ENCODE measurements at places on chromosomes 7 and 10.

GRCh38 chr10:125102246-125102645 is 58.1 kb downstream of the CTBP2 start:
- no peak for DNase-seq

DNA sequence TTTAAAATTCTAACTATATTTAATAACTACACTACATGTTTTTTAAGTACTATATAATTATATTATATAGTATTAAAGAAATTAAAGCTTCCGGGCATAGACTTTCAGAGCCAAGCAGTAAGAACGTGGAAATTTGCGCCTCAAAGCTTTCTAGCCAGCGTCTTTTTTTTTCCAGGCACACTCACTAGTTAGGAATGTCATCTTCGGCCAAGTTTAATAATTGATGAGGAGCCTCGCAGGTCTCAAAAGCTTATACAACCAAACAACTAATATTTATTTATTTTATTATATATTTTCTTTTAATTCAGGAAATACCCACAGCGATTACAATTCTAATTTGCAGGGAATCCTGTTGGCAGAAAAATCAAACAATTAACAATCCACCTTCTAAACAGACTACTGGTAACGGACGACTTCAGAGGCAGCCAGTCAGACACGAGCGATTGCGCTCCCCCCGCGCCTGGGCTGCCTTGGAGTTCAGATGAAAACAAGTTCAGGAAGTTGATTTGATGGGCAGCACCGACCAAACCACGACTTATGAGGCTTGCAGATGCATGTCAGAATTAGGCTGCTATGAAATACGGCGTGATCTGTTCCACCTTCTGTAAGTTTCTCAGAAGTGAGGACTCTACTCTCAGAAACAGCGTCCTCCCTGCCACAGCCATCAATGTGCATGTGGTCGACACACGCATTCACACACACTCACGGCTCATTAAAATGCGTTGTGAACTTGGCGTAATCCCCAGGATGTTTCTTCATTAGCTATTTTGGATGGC is 431.8 kb upstream of the MGMT start:
- no peak for DNase-seq

GRCh38 chr10:43090188-43090587 is 13.3 kb downstream of the RET start:
- DNase-seq = no peak

DNA sequence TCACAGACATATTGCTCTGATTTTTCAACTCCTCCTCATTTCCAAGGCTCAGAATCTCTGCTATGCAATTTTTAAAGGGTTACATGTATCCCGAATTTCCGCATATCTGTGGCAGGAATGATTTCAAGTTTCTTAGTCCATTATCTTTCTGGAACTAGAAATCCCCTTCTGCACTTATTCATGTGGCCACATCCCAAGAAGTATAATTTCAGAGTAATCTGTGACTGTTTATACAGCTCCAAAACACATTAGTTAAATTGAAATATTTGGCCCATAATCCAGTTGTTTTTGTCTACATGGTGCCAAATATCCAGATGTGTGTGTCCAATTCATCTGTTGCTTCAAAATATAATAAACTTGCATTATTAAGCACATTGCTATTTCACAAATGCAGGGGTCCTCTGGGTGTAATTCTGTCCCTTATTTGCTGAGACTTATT is 271.2 kb downstream of the ARHGAP12 start:
- no peak for DNase-seq

GRCh38 chr7:131254211-131254610 is 73.5 kb upstream of the MKLN1 start:
- no peak for DNase-seq

- peak; percentile 38 for DNase-seq
These were observed 180.5 kb downstream of the ZNF365 start for GRCh38 chr10:62554632-62555199.

- DNase-seq = no peak
These were observed 21.6 kb upstream of the TRIL start for GRCh38 chr7:28979776-28980175.

GRCh38 chr7:16850614-16851466 is 30.9 kb downstream of the AGR3 start:
- DNase-seq = no peak

GRCh38 chr10:76035206-76036110 is 604.0 kb downstream of the LRMDA start:
- no peak for DNase-seq

GRCh38 chr10:87734987-87735827 is 75.5 kb downstream of the PAPSS2 start:
- peak; percentile 41 for DNase-seq

DNA sequence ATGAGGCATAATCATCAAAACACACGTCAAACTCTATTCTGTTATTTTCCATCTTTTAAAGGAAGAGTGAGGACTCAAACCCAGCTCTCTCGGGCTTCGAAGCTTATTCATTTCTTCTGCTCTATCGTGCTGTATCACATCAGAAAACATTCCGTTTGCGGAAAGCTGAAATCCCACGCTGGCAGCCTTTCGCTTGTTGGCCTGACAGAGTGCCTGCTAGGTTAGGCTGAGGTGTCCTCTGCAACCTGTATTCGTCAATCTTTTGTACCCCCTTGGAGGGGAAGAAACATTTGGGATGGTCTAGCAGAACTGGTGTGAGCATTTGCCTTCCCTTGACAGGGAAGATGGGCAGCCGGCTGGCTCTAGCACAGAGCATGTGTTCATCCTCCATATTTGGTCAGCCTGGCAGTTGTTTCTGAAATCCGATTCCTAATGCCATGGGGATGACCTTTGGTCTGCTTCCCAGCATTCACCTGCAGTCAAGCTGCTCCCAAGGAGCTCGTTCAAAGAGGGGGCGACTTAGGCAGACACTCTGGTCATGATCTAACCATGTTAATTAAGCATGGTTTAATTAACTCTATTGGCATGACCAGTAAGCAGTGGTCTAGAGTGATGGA is 55.2 kb downstream of the TACC2 start:
- DNase-seq = no peak

DNA sequence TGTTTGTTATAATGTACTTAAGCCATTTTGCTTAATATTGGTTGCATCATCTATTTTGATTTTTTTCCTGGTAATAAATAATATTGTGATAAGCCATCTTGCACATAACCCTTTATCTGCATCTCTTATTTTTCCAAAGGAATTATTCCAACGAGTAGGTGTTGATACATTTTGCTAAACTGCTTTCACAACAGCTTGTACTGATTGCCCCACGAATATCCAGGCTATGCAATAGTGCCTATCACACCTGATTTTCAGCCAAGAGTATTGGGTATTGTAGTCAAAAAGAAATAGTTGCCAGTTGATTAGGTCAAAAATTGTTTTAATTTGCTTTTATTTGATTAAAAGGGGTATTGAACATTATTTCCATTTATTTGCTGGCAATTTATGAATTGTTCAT is 20.7 kb downstream of the CREB5 start:
- DNase-seq = no peak

DNA sequence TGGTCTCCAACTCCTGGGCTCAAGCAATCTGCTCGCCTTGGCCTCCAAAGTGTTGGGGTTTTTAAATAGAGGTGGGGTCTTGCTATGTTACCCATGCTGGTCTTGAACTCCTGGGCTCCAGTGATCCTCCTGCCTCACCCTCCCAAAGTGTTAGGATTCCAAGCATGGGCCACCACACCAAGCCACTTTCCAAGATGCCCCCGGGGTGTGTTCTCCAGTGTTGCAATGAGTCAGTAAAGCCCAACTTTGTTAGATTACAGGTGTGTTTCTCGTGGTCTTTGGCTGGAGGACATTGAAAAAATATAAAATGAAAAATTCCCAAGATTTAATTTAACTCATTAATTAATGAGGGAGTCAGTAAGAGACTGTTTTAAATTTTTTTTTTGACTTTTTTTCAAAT is 29.2 kb downstream of the TACR2 start:
- DNase-seq = no peak

DNA sequence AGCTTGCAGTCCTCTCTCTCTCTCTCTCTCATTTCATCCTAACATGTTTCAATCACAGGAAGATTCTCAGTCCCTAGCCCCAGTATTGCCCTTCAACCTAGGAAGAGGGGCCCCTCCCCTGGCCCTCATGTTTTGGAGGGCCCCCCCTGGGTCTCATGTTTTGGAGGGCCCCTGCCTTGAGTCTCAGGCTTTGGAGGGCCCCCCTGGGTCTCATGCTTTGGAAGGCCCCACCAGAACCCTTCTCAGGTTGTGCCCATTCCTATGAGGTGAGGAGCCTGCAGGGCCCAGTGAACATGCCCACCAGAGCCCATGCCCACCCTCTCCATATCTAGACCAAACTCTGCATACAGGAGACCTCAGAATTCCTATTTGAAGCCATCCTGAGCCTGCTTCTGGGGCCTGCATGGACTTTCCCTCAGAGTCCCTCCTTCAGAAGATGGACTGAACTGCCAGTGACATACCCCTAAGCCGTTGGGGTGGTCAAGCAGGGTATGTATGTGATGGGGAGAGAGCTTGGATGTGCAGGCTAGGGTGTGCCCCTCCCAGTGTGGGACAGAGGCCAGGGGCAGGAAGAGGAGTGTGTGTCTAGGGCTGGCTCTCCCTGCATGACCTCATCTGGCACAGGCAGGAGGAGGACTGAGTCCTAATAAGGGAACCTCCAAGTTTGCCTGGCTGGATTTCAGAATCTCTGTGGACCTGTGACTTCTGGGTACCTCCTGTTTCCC is 8.1 kb upstream of the VDAC2 start:
- no peak for DNase-seq

DNA sequence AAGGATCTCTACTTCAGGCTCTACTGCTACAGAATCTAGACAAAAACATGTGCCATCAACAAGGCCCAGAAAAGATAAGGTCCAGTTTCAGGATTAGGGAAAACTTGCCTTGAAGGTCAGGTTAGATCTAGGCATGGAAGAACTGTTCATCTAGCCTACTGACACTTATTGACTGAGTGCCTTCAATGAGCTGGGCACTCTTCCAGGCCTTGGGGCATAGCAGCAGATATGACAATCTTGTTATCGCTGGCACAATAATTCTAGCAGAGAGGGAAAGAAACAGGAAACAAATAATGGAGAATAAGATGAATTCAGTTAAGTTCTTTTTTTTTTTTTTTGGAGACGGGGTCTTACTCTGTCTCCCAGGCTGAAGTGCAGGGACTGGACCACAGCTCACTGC is 71.6 kb downstream of the ADCYAP1R1 start:
- DNase-seq = no peak

GRCh38 chr7:44221231-44221791 is 20.5 kb downstream of the YKT6 start:
- no peak for DNase-seq

- DNase-seq = no peak
These were observed 436.7 kb downstream of the TNS3 start for GRCh38 chr7:47145186-47145725.

DNA sequence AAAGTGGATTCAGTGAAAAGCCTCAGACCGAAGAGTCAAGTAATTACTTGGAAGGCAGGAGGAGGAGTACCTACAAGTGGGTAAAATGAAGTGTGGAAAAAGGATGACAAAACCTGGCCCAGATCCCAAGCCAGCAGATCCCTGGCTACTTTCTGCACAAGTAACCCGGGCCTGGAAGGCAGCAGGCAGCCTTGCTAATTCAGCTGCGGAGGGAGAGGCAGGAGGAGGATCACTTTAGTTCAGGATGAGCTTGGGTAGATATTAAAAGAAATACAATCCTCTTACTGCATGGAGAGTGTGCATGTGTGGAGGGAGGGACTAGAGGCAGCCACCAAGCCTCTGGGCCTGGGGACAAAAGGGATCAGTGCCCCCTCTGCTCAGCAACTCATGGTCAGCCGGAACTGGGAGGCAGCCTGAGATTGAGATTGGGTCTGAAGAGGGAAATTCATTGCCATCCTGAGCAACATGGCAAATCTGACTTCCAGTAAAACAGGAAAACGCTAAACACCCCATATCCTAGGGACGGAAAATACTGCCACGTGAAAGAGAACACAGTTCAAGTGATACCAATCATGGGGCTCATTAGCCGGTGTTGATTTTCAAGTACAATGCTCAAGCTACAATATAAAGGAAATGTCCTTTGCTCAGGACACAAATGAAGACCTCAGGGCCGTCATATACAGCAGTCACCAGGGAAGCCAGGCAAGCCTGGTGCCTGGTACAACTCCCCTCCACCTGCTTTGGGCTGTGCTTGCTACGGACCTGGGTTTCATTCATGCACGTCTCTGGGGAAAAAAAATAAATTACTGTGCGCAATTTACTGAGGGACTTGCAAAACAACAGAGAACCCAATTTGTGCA is 1.3 kb downstream of the AMPH start:
- no peak for DNase-seq

GRCh38 chr10:2165771-2166460 is 428.6 kb upstream of the ADARB2 start:
- no peak for DNase-seq

GRCh38 chr7:47478926-47479711 is 102.8 kb downstream of the TNS3 start:
- no peak for DNase-seq

- DNase-seq = no peak
These were observed 93.1 kb upstream of the IFRD1 start for GRCh38 chr7:112357136-112357535.

DNA sequence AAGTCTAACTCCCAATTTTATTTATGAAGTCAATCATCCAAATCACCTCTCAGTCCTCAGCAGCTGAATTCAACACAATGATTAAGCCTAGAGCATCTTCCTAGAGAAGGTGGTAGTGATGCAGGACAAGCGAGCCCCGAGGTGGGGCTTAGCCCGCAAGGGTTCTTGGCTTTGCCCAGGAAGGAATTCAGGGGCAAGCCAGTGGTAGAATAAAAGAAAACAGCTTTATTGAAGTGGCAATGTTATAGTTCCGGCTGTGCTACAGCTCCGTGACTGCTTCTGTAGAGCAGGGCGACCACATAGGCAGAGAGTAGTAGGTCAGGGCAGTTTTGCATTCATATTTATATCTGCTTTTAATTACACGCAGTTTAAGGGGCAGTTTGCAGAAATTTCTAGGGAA is 18.1 kb downstream of the IL2RA start:
- no peak for DNase-seq

DNA sequence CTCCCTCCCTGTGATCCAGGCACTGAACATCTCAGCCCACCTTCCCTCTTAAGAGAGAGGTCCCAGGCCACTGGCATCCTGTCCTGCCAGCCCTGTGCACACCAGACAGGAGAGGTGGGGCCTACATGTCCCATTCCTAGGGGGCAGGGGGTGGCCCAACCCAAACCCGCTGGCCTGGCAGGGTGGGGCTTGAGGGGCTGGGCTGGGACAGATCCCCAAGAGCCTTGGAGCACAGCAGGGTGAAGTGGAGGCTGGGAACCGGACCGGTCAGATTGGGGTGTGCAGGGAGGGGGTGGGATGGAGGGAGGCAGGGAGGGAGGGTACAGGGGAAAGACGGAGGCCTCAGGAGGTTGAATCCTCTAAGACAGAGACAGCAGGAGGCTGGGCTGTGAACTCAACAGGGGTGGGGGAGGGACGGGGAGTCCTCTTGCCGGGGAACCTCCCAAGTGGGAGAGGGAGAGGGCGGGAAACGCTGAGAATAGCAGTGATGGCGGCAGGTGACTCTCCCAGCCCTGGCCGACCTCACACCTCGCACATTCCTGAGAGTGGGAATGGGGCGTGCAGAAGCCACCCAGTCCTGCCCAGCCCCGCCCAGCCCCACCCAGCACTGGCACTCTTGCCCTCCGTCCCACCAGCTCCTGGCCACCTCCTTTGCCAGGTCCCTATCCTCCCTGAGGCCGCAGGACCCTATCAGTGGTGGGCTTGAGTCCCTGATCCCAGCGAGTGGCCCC is 6.7 kb downstream of the TSC22D4 start:
- DNase-seq = no peak

GRCh38 chr7:33692956-33693355 is 212.4 kb upstream of the BMPER start:
- no peak for DNase-seq

GRCh38 chr7:112308974-112309373 is 102.5 kb downstream of the ZNF277 start:
- DNase-seq = no peak
